GM23338 (cell line): ENCODE measurements at places on chromosomes 1 and 21.

DNA sequence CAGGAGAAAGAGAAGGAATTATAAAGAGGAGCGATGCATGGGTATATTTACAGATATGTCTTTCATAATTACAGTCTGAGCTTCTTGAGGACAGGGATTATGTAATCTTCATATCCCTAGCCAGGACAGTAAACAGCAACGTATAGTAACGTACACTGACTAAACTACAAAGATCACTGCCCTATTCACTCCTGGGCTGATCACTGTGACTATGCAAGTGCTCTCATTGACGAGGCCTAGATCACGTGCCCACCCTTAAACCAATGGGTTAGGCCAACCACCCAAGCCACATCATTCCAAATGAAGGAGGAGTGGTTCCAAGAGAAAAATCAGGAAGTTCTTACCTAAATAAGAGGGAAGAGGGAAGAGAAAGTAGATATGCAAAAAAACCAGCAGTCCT lies 18.5 kb downstream of the PIK3R3 start:
- DNase-seq: no peak

- DNase-seq: no peak
Measured at GRCh38 chr1:175094626-175095025, 27.0 kb downstream of the TNN start.

DNA sequence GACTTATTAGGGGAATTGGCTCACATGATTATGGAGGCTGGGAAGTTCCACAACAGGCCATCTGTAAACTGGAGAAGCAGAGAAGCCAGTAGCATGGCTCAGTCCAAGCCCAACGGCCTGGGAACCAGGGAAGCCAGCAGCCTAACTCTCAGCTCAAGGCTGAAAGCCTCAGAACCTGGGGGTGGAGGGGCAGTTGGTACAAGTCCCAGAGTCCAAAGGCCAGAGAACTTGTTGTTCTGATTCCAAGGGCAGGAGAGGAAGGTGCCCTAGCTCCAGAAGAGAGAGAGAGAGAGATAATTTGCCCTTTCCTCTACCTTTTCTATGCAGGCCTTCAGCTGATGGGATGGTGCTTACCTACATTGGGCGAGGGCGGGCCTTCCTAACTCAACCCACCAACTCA lies 55.3 kb downstream of the MAN1C1 start:
- DNase-seq: no peak

DNA sequence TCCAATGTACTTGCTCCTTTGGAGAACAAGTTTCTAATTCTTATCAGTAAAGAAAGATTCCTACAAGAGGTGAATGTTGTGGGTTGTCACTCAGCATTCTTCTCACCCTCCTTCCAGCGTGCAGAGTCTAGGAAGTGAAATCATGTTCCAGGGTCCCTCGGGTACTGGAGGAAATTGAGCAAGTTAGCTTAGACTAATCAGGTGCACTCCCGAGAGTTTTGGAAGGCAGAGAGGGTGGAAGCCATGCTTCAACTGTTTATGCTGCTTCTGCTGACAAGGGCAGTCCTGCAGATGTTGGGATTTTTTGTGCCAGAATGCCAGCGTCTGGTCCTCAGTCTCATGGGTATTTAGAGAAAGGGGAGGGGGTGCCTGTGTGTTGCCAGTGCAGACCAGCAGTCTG lies 5.3 kb upstream of the C1orf115 start:
- no peak for DNase-seq

DNA sequence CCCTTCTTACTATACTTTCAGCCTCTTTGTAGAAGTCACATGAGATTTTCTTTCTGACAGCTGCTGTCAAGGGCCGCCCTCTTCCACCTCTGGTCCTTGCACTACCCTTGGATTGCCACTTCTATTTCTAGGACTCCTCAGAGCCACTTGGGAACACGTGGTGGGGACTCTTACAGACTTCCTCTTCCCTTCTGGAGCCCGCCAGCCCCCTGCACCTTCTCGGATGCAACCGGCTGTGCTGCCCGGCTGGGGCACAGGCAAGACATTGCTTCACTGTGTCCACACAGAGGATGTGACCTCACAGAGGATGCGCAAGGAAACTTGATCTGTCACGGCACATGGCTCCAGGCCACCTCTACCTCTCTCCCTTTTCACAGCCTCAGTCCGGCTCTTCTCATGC lies 2.4 kb upstream of the IKBKE start:
- DNase-seq: no peak

- no peak for DNase-seq
Measured at GRCh38 chr21:46100906-46101305, 3.0 kb downstream of the COL6A2 start.
